Stimulated activated naive CD8-positive, alpha-beta T cell treated with anti-CD3 and anti-CD28 coated beads, Interleukin-15, Interleukin-2, amounts not matched to agents 100 U/mL and 50 U/mL, for 24 hours (primary cell): ENCODE measurements at places on chromosomes 6 and 20.

- no peak for DNase-seq
Measured at GRCh38 chr20:34876406-34877282, at the start of gene ACSS2. ACSS2 (plus strand) TSS chr20:34876612; CDS start chr20:34876646, 34 bp downstream.

GRCh38 chr6:16380220-16380809 lies 141.9 kb downstream of the GMPR start:
- DNase-seq: no peak

- DNase-seq: no peak
Measured at GRCh38 chr6:13248053-13248452, 80.3 kb downstream of the TBC1D7 start.

GRCh38 chr20:14790190-14790589 lies 452.8 kb upstream of the FLRT3 start:
- DNase-seq: no peak

DNA sequence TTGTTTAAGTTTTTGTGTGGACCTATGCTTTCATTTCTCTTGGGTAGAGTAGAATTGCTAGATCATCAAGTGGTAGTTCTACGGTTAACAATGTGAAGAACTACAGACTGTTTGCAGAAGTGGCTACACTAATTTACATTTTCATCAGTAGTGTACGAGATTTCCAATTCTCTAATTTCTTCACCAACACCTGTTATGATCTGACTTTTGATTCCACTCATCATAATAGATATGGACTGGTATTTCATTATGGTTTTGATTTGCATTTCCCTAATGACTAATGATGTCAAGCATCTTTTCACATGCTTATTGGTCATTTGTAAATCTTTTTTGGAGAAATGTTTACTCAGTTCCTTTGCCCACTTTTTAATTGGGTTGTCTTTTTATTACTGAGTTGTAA lies 244.4 kb downstream of the GMDS start:
- DNase-seq: no peak

DNA sequence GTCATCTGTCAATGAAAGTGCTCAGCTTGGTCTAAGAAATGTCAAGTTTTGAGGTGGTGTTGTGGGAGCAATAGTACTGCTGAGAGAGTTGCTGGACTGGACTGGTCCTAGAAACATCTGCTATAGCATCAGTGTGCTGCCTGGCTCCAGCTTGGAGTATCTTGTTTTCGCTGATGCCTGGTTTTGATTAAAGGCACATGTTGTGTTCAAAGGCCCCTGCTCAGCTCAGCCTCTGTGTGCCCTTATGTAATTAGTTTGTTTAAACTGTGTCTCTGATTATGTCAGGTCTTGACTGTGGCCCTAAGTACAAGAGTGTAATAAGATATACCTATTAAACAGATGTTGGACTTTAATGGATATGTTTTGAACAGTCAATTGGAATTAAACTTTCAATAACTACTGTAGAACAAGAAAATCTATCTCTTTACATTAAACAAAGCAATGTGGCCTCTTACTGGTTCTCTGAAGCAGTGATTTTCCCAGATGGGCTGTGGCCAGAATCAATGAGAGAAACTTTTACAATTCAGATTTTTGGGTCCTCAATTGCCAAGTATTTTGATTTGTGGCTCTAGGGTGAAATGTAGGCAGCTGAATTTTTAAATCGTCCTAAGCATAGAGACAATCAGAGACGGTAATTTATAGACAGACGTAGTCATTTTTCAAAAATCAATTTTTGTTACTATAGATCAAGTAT lies 668.2 kb downstream of the DHX35 start:
- DNase-seq: no peak

- no peak for DNase-seq
Measured at GRCh38 chr6:36319436-36319762, 17.3 kb downstream of the BNIP5 start.

GRCh38 chr6:137816688-137817618 lies 50.1 kb upstream of the TNFAIP3 start:
- no peak for DNase-seq

DNA sequence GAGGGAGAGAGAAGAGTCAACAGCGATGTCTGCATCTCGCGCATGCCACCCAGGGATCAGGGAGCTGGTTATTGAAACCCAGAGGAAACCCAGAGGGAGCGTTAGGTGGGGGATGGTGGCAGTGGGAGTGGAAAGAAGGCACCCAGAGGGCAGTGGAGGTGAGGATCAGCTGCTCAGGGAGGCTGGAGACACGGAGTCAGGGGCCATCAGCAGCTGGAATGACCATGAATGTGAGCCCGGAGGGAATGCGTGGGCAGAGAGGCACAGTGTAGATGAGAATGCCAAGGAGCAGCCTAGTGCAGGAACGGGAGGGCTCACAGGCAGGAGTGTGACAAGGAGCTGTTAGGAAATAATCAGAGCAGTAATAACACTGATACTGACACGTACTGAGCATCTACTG lies 36.2 kb downstream of the RSPO4 start:
- no peak for DNase-seq

- DNase-seq: peak; percentile 75
Measured at GRCh38 chr6:1396952-1397868, 7.8 kb downstream of the FOXF2 start.

DNA sequence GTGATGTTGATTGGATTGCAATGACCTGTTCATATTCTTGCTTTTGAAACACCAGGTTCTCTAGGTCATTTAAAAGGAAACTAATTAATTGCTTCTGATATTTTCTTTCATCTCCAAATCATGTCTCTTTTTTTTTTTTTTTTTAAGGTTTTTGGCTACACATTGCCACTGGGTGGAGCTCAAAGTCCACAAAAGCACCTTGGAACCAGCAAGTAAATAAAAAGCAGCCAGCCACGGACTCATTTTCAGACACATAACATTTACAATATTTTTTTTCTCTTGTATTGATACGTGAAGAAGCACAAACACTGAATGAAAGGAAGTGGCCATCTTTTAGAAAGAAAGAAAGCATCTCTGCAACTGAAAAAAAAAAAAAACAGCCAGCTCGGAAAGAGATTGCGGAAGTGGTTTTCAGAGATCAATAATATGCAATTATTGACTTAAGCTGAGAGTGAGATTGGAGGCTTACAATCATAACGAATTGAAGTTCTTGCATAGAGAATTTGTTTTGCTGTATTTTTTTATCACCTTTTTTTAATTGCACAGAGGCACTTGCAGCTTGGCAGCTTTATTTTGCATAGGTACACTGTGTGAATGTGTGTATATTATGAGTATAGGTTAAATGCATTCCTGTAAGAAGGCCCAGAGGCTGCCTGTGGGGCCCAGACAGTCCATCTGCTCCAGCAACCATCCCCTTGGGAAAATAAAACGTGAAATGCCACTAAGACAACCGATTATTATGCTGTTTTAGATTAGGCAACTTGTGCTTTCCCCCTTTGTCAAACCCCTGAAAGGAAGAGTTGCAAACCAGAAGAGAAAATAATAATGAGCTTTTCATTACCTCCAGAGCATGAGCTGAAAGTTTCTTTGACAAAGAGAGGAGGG lies 28.2 kb downstream of the CGA start:
- peak; percentile 32 for DNase-seq

DNA sequence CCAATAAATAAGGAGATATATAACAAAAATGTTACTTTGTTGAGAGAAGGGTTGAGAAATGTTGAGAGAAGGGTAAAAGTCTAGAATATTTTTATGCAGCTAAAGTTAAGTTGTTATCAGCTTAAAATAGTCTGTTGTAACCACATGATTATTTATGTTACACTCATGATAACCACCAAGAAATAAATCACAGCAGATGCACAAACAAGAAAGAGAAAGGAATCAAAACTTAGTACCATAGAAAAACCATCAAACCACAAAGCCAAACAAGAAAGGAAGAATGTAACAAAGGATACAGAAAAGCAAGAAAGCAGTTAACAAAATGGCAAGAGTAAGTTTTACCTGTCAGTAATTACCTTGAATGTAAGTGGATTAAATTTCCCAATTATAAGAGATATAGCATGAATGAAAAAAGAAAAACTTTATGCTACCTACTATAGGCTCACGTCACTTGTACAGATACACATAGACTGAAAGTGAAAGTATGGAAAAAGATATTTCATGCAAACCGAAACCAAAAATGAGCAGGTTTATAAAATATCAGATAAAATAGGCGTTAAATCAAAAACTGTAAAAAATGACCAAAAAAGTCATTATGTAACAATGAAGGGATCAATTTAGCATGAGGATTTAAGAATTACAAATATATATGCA lies 93.6 kb downstream of the STXBP5 start:
- DNase-seq: no peak

DNA sequence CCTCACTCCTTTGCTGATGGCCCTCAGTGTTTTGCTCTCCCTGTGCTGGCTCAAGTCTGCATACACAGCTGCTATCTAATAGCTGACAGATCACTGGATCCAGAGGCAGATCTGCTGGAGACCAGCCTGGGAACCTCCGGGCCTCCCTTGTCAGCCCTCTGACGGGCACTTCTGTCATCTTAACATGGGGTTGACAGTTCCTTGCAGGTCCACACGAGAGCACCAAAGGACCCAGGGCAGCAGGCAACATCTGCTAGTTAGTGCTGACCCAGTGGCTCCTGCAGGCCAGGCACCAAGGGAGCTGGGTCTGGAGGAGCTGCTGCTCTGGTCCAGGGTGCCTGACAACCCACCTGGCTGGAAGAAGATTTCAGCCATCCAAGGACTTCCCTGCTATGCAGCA lies 208.1 kb downstream of the UST start:
- DNase-seq: no peak

DNA sequence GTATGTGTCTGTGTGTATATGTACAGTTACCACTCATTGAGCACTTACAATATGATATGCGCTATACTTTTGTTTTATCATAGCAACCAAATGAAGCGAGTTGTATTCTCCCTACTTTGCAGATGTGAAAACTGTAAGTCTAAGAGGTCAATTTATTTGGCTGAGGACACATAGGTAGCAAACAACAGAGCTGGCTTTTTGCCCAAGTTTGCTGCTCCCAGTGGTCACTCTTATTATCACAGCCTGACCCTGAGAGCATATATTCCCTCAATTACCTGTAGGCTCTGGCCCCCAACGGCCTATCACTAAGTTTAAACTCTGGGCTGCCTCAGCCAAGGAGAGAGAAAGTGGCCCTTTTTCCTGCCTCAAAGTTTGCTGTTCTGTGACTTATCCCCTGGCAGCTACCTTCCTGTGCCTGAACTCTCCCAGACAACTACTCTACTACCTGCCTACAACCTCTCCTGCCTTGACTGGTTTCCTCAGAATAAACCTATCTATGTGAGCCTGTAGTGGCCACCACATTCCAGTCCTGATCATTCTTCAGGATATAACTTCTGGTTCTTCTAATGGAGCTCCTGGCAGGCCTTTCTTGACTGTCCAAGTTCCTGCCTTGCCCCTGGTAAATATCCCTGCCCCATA lies 221.8 kb downstream of the FRK start:
- DNase-seq: peak; percentile 7

GRCh38 chr6:32843331-32843978 lies 392 bp downstream of the PSMB8 start:
- no peak for DNase-seq

- DNase-seq: no peak
Measured at GRCh38 chr6:144477396-144477795, 192.3 kb downstream of the UTRN start.

DNA sequence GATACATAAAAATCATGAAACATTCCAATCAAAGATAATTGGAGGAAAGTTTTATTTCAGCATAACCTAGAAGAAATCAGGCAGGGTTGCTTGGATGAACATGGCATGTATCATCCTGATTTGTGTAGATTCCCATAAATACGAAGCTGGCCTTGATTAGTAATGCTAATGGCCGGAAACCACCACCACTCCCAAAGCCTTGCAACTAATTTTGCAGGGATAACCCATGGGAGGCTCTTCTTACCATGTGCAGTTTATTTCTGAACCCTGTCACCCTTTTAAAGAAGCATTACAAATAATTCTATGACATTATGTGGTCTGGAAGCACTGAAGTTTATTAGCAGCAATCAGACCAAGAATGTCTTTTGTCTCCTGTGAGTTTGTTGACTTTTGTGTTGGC lies 80.8 kb downstream of the AIG1 start:
- DNase-seq: no peak

GRCh38 chr6:144478483-144478882 lies 193.3 kb downstream of the UTRN start:
- no peak for DNase-seq

DNA sequence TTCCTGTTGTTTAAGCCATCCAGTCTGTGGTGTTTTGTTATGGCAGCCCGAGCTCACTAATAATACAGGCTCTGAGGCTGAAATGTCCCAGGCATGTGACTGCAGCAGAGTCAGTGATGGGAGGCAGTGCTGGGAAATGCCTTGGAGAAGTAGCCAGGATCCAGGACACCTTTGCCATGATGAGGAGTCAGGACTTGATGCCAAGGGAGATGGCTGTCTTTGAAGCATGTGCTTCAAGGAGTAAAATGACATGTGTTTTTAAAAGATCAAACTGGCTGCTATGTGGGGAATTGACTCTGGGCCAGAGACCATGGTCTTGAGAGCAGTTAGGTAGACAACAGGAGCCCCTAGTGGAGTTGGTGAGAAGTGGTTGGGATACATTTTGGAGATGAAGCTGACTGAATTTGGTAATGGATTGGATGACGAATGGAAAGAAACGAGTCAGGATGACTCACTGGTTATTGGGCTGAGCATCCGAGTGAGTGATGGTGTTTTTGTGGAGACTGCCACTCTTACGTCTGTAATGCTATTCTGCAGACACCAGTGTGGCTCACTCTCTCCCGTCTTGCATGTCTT lies 322.2 kb downstream of the PLCB1 start:
- peak; percentile 33 for DNase-seq
